ENCODE measurements at places on chromosomes 5 and 9.

GRCh38 chr9:133727876-133728441 is 10.2 kb downstream of the SARDH start:
- no peak for DNase-seq

DNA sequence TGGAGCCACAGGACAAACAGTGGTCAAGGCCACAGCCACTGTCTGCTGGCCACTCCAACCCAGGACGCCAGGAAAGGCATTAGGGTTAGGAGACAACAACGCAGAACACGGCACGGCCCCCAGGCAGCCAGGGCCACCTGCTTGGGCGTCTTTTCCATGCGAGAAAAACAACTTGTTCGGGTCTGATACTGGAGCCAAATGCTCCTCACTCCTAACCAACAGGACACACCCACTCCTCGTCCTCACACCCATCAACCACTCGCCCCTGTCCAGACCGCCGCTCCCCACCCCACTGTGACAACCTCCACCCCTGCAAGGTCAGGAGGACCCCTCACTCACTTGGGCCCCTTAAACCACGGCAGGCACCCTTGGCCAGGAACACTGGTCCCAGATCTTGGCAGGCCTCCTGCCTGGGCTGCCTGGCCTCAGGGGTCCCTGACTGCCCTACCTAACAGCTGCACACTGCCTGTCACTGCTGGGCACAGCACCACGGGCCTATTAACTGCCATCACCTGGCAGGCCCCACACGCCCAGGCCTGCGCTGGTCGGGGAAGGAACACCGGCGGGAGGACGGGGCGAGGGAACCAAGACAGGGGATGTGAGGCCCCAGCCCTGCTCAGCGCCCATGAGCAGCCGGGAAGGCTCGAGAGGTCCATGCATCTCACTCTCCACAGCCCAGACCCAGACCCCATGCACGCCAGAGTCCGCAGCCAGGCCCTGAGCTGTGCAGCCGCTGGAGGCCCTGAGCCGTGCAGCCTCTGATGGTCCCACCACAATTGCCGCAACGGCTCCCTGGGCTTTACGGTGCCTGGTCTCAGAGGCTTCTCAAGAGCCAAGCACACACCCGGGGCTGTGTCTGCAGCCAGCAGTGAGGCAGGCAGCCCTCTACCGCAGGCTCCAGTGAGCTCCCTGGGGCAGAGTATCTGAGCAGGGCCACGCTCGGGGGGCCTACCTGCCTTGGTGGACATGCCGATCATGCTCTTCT is 13.8 kb downstream of the CLPTM1L start:
- DNase-seq, result no peak

DNA sequence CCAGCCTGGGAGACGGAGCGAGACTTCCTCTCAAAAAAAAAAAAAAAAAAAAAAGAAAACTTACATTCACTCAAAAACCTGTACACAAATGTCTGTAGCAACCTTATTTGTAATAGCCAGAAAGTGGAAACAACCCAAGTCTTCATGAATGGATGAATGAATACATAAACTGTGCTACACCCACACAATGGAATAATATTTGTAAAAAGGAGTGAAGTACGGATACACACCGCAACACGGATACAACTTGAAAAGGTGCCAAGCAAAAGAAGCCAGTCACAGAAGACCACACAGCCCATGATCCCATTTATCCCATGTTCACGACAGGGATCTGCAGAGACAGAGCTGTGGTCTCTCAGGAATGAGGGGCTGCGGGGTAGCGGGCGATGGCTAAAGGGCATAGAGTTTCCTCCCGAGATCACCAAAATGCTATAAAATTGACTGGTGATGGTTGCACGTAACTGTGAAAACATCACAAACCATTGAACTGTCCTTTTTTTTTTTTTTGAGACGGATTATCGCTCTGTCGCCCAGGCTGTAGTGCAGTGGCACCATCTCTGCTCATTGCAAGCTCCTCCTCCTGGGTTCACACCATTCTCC is 76.2 kb upstream of the COL5A1 start:
- no peak for DNase-seq

- DNase-seq, result no peak
Measured at GRCh38 chr9:135413086-135413375, 66.6 kb upstream of the PPP1R26 start.

DNA sequence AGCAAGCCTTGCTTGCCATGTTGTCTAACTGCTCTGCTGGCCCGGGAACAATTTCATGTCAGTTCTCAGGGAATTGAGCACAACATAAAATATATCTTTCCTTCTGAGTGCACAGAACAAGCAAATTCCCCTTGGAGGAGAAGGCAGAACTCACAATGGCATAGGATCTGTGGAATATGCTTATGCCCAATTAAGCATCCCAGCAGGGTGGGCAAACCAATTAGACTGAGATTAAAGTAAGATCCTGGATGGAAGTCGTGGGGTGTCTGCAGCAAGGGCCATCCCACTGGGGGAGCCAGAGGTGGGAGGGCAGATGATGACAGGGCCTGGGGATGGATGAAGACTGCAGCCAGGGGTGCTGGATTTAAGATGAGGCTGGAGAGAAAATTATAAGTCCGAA is 114.1 kb downstream of the BRINP1 start:
- no peak for DNase-seq

DNA sequence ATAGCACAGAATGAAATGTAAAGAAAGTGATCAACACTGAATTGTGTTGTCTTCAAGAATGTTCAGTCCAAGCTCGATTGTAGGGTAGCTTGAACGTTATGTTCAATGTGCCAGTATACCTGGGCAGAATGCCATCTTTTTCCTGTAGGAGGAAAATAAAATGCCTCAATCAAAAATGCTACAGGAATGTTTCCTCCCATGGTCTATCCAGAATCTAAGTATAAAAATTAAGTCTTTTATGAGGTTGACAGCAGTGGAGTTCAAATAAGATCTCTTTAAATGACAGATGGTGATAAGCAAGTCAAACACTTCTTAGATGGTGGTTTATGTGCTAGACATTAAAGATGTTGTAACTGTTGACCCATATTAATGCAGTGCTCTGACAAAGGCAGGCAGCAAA is 488.6 kb downstream of the CSNK1G3 start:
- no peak for DNase-seq

DNA sequence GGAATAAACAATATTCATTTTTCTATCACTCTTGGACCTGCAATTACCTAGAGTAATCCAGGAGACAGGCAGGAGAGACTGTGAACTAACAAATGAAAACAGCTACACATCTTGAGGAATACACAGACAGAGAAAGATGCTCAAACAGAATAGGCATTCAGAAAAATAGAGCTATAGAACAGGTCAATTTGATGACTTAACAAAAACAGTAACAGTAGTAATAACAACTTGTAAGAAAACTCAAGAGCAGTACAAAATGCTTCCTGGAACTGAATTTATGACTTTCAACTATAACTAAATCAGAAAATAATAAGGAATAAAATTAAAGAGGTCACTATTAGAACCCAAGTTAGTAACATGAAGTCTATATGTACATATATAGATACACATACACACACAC is 579.3 kb downstream of the TLR4 start:
- DNase-seq, result no peak

GRCh38 chr5:148932355-148932935 is 106.0 kb downstream of the ADRB2 start:
- DNase-seq, result no peak

- no peak for DNase-seq
Measured at GRCh38 chr9:19192202-19193028, 38.1 kb upstream of the DENND4C start.

GRCh38 chr5:2017540-2018389 is 135.0 kb upstream of the IRX4 start:
- DNase-seq, result no peak
